ENCODE measurements at places on chromosomes 6 and 20.
A peak's percentile ranks its signal among the peaks of the same experiment; 100 is the strongest.

DNA sequence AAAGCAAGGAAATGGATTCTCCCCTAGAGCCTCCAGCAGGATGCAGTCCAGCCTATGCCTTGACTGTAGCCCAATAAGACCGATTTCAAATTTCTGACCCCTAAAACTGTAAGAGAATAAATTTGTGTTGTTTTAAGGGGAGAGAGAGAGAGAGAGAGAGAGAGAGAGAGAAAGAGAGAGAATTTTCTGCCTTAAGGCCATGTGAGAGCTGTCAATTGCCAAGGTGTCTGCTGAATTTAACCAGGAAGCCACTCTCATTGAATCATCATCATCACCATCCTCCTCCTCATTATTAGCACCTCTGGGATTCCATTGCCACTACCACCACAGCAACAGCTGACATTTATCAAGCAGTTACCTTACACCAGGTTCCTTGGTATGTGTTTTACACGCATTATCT lies 27.8 kb upstream of the TNFRSF21 start:
- DNase-seq, result no peak

DNA sequence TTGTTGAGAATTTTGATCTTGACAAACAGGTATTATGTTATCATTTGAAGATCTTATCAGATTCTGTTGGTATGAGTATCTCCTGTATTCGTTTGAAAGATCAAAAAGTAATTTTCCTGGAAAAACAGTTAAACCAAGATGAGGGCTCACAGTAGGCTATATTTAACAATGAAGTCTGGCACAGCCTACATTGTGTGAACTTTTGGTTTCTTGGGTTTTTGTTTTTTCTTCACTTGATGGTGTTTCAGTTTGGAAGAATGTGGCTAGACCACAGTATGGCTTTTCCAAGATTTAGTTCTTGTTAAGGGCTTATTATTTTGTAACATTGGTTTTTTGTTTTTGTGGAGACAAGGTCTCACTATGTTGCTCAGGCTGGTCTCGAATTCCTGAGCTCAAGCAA lies 306.4 kb downstream of the CDKAL1 start:
- DNase-seq, result no peak

DNA sequence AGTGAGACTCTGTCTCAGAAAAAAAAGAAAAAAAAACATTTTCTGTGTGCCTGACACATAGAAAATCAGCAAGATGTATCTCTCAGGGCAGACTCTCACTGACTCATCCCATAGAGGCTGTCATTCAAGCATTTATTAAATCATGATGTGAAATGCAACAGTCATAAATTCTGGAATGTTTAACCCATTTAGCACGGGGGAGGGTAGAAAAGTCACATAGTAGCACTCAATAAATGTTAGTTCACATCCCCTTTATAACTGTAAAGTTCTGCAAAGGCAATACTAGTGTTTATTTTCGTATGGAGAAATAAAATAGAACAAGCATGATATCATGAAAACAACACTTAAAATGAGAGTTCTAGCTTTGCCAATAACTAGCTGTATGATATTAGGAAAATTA lies 15.5 kb upstream of the CARMIL1 start:
- DNase-seq, result no peak

- DNase-seq, result no peak
These were observed 102.0 kb downstream of the ADAT2 start for GRCh38 chr6:143348531-143348930.

DNA sequence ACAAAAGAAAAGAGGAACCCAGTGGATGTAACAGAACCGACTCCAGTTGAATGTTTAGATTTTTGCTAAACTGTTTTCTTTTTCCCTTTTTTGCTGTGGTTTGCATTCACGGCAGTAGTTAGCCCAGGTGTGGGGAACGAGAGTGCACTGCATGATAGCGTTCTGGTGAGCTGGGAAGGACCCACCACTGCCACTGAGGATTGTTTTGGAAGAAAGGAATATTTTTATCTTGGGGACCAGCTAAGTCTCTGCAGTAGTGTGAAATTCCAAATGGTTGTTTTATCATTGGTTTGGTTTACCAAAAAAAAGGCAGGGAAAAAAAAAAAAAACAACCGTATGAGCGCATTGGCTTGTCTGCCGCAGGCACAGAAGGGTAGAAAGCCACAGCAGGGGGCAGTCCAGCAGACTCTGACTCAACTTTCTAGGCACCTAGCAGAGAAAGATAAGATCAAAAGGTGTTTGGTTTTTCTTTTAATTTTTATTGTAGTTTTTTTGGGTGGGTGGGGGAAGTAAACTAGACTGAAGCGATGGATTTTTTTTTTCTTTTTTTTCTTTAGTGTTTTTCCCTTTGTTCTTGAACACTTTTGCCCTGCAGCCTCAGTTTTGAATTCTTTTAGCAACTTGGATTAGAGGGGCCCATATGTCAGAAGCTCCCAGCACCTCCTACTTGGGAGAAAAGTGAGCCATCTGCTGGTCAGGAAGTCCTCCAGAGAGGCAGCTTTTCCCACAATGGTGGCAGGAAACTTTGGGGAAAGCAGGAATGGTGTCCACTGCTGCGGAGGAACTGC lies 13.5 kb upstream of the RAB5IF start:
- peak; percentile 43 for DNase-seq

DNA sequence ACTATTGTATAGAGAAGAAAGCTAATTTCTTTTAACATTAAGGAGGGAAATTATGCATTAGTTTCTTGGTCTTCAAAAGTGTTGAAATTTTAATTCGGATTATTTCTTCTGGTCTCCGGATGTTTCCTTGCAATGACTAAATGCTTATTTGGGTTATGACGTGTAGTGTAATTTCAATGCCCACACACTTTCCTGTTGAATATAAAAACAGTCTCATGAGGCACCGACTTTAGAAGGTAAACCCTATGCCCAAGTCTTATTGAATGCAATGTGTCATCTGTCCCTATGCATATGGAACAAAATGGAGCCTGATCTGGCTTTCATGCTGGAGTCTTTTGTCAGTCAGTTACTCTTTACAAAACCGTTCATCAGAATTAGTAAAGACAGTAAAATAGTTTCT lies 17.7 kb downstream of the GJA1 start:
- DNase-seq, result no peak

DNA sequence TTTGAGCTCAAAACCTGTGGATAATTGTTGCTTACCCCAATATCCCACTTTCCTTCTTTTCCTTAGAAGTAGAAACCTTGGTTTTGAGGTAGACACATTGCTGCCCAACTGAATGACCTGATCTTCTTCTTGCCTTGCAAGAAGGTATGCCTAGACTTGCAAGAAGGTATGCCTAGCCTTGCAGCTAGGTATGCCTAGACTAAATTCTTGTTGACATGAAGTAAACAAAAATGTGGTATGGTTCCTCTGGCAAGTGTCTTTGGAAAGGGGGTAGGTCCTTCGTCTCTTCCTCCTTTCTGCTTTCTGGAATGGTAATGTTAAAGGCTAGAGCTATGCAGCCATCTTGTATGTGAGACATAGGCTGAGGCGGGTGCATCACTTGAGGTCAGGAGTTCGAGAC lies 129.2 kb downstream of the GMPR start:
- no peak for DNase-seq

DNA sequence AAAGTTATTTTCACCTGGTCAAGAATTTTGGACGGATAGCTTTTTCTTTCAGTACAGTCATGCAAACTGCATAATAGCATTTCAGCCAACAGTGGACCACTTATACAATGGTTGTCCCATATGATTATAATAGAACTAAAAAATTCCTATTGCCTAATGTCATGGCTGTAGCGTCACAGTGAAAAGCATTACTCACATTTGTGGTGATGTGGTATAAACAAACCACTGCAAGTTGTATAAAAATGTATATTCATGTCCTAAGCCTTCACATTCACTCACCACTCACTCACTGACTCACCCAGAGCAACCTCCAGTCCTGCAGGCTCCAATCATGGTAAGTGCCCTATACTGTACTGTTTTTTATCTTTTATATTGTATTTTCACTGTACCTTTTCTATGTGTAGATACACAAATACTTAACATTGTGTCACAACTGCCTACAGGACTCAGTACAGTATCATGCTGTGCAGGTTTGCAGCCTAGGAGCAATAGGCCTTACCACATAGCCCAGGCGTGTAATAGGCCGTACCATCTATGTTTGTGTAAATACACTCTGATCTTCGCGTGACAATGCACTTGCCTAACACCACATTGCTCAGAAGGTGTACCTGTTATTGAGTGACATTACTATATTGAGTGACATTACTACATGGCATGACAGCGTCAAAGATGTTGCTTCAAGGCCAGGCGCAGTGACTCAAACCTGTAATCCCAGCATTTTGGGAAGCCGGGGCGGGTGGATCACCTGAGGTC lies 17.9 kb downstream of the ABHD12 start:
- no peak for DNase-seq

DNA sequence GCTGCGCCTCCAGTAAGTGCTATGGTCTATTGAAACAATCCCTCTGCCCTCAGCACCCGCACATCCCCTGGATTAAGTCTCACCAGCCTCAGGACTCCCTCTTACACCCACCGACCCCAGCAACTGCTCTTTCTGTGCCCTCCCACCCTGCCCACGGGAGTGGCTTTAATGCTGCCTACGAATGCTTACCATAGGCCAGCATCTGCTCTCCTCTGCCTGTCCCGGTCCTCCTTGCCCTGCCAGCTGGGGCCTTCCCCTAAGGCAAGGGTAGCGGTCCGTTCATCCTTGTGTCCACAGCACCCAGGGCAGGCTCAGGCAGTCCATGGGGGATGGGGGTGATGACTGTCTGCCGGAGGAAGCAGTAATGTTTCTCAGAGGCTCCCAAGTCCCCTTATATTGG lies 4.1 kb downstream of the EBF4 start:
- no peak for DNase-seq

- no peak for DNase-seq
These were observed 50.3 kb downstream of the DEK start for GRCh38 chr6:18214003-18214402.

- DNase-seq, result no peak
These were observed 1.5 kb upstream of the CRIP3 start for GRCh38 chr6:43310134-43310533.

DNA sequence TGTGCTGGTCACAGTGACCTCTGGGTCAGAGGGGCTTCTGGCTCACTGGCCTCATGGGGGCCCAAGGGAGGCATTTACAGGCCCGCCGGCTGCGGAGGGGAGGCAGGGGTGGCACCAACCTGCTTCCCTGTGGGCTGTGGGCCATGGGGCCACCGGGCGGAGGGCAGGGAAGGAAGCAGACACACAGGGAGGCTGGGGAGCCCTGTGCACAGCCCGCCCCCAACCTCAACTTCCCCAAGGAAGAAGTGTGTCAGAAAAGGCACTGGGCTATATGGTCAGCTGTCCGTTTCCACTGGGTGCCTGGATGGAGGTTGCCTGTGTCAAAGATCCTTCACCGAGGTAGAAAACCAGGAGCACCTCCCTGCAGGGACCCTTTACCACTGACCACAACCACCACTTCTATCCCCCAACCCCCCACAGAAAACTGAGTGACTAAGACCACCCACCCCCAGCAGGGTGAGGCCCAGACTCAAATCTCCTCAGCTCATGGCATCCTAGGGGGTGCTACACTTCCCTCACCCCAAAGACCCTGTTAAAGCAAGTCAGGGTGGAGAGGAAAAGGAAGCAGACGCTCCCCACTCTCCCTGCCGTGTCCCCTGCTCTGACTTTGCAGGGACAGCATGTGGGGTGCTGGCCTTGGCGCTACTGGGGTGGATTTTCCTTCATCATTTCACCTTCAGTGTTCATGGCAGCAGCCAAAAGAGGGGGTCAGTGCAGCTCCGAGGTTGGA lies 5.6 kb downstream of the CST3 start:
- DNase-seq, result no peak

GRCh38 chr20:50038574-50038991 lies 55.8 kb downstream of the SNAI1 start:
- DNase-seq, result peak; percentile 79

DNA sequence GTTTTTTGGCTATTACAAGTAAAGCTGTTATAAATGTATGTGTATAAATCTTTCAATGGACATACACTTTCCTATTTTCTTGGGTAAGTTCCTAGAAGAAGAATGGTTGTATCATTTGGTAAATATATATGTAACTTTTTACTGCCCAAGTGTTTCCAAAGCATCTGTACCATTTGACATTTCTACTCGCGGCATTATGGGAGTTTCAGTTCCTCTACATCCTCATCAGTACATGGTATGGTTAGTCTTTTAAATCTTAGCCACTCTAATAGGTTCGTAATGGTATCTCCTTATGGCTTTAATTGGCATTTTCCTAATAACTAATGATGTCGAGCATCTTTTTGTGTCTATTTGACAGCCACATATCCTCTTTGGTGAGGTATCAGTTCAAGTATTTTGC lies 12.9 kb downstream of the SNPH start:
- DNase-seq, result no peak

DNA sequence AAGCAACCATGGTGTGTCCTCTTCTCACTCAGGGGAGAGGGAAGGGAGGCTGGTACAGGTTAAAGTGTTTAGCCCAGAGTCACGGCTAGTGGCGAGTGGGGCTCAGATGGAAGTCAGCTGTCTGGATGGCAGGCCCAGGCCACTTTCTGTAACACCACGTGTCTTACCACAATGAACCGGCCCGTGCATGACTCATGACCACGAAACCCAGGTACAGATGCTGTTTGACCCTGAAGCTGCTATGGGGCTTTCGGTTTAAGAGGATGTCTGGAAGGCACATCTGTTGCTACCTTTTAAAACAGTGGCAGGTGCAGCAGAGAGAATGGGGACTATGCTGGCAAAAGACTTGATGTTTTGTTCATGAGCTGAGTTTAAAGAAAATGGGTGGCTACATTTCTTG lies 36.5 kb upstream of the MPC1 start:
- DNase-seq, result no peak

- no peak for DNase-seq
These were observed 132.3 kb downstream of the LMBRD1 start for GRCh38 chr6:69664551-69664950.

DNA sequence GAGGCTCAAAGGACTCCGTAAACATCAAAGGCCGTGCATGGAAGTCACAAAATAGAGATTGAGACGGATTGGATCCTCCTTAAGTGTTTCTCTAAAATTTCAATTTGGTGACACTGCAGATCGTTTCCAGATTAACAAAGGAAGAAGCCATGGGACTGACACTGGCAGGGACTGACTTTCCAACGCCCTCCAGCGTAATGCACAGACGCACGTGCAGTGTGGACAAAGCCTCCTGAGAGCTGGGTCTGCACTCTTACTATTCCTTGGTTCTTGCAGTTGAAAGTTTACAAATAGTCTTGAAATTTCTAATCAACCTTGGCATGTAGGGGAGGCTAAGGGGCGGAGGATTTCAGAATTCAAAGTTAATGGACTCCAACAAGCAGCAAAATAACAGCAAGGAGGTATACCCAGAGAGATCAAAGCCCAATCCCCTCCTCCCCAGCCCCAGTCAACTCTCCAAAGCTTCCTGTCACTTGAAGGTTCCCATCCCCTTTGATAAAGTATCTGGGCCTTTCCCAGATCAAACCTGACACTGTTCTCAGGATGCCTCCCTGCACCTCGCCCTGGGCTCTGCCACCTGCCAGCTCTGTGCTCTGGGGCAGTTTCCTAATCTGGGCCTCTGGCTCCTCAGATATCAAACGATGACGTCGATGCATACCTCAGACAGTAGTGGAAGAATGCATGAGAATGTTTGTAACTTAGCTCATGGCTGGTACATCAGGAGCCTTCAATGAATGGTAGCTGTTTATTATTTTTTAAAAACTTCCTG lies 106.5 kb upstream of the TRAF3IP2 start:
- DNase-seq, result peak; percentile 41

Measured in NCI-H1105 treated with DMSO at 0.1 percent for 48 hours (cell line).